ENCODE measurements at places on chromosomes 12 and 14.

DNA sequence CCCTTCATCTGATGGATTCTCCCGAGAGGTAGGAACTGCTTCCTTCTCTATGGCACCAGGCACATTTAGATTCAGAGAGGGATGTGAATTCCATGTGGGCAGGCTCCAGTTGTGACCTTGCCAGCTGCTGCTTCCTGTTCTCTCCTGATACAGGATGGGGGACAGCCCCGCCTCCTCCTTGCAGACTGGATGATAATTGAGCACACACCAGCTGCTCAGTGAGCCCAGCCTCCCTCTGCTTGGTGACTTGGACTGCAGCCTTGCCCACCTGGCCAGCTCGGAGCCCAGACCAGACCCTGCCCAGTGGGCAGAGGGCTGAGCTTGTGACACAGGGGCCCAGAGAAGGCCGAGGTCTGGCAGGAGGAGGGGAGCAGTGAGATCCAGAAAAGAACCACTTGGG, 90.2 kb downstream of the CALM1 start:
- no peak for DNase-seq

GRCh38 chr12:26633591-26634210, 199.3 kb downstream of the ITPR2 start:
- no peak for DNase-seq

DNA sequence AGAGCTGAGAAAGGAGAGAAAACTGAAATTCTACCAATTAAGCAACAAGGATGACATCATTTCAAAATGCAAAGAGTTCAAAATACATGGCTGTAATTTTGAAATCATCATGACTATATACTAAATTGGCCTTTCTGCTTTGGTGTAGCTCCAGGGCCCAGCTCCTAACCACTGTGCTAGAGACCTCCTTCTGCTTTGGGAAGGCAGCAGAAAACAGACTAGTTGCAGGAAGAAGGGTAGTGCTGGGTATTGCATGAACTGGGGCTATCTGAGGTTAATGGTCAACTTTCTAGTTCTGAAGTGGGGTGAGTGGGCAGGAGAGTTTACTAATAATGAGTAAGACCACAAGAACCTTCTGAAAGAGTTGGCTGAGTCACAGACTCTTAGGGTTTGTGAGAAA, 66.2 kb downstream of the PTGER2 start:
- no peak for DNase-seq

- no peak for DNase-seq
Measured at GRCh38 chr12:109463756-109464155, 13.3 kb downstream of the KCTD10 start.

- DNase-seq: no peak
Measured at GRCh38 chr12:94638521-94638920, 11.8 kb downstream of the TMCC3 start.

DNA sequence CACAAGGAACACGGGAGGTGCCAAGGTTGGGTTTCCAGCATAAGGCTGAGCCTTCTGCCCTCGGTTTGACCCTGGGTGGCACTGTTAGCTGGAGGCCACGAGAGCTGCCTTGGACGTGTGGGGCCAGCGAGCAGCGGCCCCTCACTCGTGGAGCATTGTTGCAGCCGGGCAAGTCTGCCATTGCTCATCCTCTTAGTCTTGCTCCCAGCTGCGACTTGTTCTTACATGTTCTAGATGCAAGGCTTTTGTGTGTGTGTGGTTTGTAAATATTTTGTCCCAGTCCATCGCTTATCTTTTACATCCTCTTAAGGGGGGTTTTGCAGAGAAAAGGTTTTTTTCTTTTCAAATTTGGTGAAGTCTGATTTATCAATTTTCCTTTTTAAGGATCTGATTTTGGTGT, 21.1 kb upstream of the C1S start:
- DNase-seq: no peak

GRCh38 chr12:63496654-63497053, 171.6 kb downstream of the DPY19L2 start:
- DNase-seq: no peak

DNA sequence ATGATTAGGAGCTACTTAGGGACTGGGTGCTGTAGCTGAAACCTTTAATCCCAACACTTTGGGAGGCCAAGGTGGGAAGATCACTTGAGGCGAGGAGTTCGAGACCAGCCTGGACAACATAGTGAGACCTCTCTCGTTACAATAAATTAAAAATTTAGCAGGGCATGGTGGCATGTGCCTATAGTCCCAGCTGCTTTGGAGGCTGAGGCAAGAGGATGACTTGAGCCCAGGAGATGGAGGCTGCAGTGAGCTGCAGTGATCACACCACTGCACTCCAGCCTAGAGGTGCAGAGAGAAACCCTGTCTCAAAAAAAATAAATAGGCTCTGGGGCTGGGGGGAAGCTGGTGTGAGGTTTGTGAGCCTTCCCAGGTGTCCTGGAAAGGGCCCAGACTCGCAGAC, 97.2 kb downstream of the FBXL14 start:
- DNase-seq: no peak

GRCh38 chr12:42015051-42015461, 129.6 kb downstream of the GXYLT1 start:
- DNase-seq: no peak

- no peak for DNase-seq
Measured at GRCh38 chr14:69775012-69775411, 8.1 kb downstream of the SRSF5 start.

GRCh38 chr12:52523824-52524223, 3.6 kb upstream of the KRT5 start:
- DNase-seq: no peak

- DNase-seq: no peak
Measured at GRCh38 chr14:23071921-23072539, 14.7 kb upstream of the CDH24 start.

Data from dermis microvascular lymphatic vessel endothelial cell (primary cell).